ENCODE measurements at places on chromosomes 12 and 14.

GRCh38 chr12:94863321-94864035 lies 140.0 kb downstream of the NDUFA12 start:
- DNase-seq, result no peak

DNA sequence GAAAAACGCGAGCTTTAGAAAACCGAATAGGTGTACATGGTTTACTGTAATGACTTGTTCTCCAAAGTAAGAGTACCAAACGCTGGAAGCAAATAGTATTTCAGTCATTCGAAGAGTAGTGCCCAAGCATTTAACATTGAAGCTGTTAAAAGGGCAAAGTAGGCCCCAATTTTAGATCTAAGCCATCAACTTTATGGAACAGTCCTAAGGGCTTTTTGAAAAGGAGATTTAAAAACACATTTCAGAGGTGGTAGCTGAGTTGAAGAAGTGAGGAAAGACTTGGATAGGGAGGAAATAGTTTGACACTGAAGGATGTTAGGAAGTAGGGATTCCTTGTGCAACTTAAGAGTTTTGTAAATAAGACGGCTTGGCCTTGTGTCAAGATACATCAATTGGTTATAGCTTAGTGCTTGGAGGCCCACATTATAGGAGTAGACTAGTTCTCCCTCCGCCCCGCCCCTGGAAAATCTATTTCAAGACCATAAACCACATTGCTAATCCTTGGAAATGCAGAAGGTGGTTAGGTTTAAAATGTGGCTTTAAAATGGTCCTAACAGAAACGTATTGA lies 783 bp upstream of the TUBA1B start:
- no peak for DNase-seq

DNA sequence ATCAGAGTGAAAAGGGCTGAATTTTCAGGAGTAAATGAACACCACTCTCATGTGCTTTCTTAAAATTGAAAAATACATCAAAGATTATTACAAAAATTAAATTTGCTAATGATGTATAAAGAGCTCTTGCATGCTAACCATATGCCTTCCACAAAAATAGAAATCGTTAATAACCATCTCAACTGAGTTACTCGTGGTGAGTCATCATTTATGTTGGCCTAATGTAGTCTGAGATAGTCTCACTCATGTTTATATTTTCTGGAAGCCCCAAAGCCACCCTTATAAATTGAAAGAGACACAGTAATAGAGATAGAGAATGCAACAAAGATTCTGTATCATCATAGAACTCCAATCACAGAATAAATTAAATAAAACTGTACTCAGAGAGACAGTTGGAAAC lies 131.2 kb downstream of the KCNH5 start:
- no peak for DNase-seq

DNA sequence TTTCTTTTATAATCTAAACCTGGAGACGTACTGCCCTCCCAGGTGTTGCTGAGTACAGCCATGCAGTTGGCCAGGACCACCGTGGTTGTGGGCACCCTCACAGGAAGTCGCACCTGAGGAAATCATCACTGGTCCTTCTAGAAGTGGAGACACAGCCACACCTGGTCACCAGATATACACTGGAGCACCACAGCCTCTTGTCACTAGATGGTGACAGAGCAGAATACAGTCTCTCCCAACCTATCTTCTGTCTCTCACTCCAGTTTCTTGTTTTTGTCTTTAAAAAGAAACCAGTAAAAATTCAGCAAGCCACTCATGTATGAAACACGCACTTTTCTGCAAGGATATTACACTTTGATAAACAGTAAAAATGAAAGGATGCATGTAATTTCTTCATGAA lies 43.1 kb upstream of the GPHB5 start:
- DNase-seq, result no peak

DNA sequence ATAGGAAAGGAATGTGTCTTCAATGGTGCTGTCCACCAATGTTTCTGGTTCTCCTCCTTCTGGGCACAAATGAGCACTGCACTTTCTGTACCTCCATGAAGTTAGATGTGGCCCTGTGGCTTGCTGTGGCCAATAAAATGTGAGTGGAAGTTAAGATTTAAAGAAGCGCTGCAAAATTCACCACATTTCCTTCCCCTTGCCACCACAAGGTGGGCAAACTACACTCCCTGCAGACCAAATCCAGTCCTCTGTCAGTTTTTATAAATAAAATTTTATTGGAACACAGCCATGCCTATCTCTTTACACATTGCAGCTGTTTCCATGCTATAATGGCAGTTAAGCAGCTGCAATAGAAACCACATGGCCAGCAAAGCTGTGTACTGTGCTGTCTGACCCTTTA lies 141.4 kb upstream of the TMPO start:
- no peak for DNase-seq

- no peak for DNase-seq
Observed at GRCh38 chr14:64598404-64598803, 48.6 kb downstream of the PPP1R36 start.

DNA sequence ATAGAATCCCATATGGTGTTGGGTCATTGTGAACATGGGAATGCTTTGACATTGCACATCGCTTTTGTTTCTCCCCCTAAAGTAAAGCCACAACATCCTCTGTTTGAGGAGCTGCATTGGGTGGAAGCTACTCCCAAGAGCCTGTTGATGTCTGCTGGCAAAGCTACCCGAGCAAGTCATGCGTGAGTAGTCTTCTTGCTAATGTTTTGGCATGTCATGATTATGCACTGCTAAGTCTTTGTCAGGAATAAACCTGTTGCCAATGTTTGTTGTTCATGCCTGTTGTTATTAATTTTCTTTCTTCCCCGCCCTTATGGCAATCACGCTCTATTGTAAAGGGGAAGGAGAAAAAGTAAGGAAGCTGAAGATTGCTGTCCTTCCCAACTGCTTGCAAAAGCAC lies 97.3 kb downstream of the EXOC5 start:
- DNase-seq, result no peak

- no peak for DNase-seq
Observed at GRCh38 chr14:28344381-28344780, 422.2 kb upstream of the FOXG1 start.

DNA sequence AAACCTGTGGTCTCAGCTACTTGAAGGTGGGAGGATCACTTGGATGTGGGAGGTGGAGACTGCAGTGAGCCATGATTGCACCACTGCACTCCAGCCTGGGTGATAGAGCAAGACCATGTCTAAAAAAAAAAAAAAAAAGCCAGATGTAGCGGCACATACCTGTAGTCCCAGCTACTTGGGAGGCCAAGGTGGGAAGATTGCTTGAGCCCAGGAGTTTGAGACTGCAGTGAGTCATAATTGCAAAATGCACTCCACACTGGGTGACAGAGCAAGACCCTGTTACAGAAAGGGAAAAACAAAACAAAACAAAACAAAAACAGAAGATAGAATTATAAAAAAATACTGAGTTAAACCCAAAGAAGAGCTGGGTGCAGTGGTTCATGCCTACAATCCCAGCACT lies 29.1 kb upstream of the APOF start:
- no peak for DNase-seq

DNA sequence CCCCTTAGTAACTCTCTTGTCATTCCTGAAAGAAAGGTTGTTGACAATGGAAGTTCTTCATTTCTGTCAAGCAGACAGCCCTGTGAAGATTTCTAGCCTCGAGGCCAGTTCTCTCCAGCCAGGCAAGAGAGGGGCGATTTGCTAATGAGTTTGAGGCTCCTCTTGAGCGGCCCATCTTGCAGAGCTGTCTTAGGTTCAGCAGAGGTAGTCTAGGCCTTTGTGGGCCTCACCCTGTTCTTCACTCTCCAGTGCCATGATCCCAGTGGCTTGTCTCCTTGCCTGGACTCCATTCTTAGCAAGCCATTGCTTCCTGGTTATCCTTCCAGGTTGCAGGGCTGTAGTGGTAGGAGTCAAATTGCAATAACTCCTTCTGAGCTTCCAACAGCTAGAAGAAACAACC lies 9.7 kb downstream of the TPH2 start:
- no peak for DNase-seq

Measured in T-helper 17 cell (primary cell).